ENCODE measurements at places on chromosomes 12 and 14.

DNA sequence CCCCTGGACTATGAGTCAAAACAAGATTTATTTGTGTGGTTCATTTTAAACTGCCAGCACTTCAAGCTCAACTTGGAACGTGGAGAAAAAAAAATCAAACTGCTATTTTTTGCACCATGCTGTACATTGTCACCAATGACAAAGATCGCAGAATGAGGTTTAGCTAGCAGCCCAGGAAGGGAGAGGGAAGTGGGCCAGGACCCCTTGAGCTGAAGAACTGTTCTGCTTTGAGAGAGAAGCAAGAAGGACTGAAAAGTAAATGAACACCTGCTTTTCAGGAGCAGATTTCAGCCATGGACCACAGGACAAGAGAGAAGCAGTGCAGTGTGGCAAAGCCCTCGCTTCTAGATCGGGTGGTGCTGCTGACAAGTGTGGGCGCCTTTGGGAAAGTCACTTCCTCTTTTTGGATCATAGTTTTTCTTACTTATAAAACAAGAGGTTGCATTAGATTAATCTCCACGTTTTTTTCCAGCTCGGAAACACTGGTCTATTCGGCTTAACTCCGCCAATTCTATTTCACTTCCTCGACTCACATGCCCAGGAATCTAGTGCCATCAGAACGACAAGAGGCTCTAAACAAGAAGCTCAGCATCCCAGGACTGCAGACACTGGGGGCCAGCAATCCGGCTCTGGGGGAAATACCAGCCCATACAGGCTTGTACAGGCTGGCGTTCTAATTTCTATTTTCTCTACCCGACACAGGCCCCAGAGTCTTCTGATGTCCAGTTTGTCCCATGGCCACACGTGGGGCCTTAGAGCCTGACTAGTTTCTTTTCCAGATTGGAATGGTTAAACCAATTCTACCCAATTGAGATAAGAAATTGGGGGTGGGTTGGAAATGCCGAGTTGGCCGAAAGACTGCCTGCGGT is 129.9 kb downstream of the CRACR2A start:
- no peak for DNase-seq

DNA sequence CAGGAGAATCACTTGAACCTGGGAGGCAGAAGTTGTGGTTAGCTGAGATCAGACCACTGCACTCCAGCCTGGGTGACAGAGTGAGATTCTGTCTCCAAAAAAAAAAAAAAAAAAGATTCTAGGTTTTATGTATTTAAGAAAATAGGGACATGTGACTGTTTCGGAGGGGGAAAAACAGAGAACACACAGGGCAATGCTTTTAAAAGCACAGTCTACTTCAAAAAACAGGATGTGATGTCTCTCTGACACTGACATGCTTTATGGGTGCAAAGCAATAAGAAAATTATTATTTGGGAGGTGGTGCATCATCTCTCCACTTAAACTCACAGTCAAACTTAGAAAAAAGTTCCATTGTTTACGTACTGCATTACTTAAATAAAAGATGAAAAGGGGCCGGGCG is 28.7 kb downstream of the CLIP1 start:
- no peak for DNase-seq

DNA sequence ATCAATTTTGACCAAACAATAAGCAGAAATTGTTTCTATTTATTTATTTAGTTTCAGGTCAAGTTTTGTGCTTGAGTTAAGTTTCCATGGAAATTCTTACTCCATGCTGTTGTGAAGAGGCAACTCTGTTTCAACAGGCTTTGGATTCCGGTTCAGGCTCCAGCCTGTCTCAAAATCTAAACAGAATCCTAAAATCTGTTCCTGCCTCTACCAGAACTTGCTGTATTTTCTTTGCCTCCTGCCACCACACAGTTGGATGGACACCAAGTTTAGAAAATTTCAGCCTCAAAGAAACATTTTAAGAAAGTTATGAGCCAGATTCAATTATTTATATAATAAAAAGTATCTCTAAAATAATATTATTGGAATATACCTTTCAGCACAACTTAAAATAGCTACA is 330.9 kb downstream of the FOXG1 start:
- no peak for DNase-seq

DNA sequence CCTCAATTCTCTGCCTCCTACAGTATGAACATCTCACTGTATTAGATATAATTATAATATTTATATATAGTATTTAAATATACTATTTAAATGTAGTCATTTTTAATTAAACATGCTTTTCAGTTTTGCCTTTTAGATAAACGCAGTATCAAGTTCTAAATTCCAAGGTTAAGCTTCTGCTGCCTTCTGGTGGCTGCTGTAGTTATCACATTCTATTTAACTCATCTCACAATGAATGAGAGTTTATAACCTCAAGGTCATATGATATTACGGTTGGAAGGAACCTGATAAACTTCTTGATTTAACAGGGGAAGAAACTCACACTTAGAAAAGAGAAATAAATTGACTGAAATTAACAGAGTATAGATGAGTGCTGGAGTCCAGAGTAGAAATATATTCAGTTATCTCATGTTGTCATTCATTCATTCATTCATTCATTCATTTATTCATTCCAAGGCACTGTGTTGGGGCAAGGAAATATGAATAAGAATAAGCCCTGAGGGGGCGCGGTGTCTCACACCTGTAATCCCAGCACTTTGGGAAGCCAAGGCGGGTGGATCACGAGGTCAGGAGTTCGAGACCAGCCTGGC is 31.9 kb downstream of the GUCY2C start:
- no peak for DNase-seq

GRCh38 chr12:24778486-24779304 is 170.2 kb downstream of the BCAT1 start:
- DNase-seq, result no peak

DNA sequence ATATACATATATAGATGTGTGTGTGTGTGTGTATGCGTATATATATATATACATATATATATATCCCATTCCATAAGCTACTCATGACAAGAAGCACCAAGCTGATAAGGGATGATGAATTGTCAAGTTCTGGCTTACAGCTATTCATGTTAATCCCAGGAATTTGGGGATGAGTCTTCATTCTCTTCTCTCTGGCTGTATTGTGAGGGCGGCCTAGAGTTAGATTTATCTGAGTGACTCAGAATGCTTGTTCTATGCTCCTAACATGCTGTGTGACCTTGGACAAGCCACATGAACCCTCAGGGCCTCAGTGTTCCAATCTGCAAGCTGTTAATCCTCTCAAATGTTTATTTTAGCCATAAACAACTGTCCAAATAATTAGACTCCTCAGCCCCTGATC is 749.0 kb downstream of the MED13L start:
- DNase-seq, result no peak

DNA sequence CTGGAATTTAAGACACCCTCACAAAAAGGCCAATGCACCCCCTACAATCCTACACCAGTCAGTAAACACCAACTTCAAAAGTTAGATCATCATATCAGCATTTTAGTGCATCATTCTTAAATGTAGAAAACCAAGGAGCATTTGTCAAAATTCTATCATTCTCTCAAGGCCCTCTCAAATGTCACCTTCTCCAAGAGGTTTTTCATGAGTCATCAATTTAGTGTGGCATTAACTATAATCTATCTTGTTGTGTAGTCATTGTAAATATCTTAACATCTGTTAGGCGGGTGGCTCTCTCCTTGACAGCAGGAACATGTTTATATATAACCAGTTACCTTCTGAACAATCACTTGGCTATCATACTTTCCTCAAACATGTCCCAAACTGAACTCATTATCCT is 62.1 kb upstream of the G2E3 start:
- no peak for DNase-seq

- no peak for DNase-seq
These were observed 854.5 kb downstream of the SLC6A15 start for GRCh38 chr12:84058136-84058535.

GRCh38 chr14:93715279-93715927 is 72.9 kb downstream of the PRIMA1 start:
- DNase-seq, result no peak

DNA sequence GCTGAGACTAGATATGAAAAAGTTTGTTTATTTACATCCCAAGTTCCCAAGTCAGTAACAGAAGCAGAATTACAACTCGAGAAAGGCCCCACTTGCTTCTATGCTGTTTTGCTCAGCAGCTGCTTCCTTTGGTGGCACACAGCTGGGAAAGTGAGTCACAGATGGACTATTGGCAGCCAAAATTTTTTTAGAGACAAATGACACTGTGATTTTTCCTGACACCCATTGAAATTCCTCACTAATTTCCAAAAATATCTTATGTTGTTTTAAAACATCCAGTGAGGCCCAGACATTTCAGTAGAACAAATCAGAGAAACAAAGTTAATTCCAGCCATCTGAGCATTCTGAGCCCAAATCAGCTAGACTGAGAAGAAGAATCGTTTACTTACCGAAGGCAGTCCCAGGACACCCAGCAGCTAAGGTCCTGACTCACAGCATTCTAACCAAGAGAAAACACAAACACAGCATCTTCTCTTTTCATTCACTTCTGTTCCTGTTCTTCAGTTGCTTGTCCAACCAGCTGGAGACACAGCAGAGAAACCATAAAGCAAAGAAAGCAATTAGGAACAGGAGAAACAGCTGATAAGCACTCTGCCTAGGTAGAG is 188.3 kb downstream of the DAD1 start:
- no peak for DNase-seq

- DNase-seq, result no peak
These were observed 12.5 kb upstream of the CIPC start for GRCh38 chr14:77085538-77085937.

GRCh38 chr14:79638672-79639266 is 572.5 kb downstream of the DIO2 start:
- DNase-seq, result no peak

DNA sequence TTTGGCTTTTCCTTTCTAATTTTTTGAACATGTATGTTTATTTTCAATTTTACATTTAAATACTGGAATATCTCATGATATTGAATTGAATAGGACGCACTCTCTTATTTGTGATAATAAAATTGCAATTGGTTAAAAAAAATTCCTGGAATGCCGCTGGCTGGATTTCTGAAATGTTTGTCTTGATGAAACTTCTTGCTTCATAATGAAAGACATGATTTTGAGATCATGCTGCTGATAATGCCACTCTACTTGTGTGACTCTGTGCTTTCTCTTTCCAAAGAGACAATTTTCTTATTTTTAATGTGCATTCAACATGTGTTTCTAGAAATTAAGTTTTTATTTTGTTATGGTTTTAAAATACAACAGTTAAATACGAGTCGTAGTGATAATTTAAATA is 465.7 kb upstream of the FAR2 start:
- DNase-seq, result no peak

- DNase-seq, result no peak
These were observed 311.1 kb upstream of the FKBP4 start for GRCh38 chr12:2483713-2484112.

- no peak for DNase-seq
These were observed 66.4 kb upstream of the STK38L start for GRCh38 chr12:27177706-27178105.

DNA sequence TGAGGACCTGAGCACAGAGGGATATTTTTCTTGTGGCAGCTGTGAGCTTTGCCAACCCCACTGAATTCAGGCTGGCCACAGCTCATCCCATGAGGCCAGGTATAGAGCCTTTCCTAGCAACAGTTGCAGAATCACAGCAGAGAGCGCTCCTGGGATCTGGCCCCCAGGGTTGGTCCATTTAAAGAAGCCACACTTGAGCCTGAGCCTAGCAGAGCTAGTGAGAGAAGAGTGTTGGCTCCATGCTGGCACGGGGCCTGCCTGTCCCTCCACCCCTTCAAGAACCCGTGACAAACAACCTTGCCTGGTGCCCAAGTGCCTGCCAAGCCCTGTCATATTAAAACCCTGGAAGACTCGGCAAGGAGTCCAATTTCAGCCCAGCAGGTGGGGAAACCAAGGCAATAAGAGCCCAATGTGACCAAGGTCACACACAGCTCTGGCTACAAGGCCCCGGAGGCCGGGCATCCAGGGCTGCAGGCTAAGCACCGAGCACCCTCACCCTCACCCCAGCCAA is 91.6 kb downstream of the LRRC74A start:
- no peak for DNase-seq

- no peak for DNase-seq
These were observed 31.0 kb downstream of the GNPTAB start for GRCh38 chr12:101799774-101800173.

DNA sequence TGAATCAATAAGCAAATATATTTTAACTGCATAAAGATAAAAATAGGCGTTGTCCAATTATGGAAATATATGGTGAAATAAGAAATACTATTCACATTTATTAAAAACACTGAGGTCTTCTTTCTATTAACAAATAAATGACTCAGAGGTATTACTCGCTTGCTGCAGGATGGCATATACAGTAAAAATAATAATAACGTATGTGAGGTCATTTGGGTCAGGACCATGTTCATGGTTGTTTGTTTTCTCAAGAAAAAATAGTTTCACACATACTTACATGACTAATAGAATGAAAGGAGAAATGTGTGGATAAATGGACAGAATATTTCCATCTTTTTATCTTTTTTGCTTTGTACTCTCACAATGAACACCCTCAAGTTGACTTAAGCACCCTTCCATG is 46.5 kb upstream of the RTL1 start:
- no peak for DNase-seq

GRCh38 chr14:56333359-56334292 is 215.4 kb downstream of the PELI2 start:
- no peak for DNase-seq

- DNase-seq, result no peak
These were observed 17.0 kb downstream of the BTG1 start for GRCh38 chr12:92128612-92129011.

DNA sequence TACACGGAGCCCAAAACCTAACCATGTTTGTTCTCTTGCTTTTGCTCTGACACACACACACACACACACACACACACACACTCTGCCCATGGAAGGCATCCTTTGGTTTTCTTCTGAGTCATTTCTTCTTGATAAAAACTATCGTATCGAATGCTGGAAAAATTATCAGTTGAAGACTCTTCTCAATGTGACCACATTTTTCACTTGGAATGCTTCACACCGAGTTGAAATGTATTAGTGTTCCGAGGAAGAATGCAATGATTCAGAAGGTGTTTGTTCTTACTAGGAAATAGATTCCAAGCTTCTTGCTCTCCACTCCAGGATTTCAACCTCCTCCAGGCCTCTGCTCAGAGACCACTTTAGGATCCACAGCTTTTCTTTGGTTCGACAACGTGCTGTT is 226.3 kb downstream of the MON2 start:
- no peak for DNase-seq

GRCh38 chr14:72717220-72717619 is 176.7 kb downstream of the DPF3 start:
- no peak for DNase-seq

Data from stimulated activated CD8-positive, alpha-beta memory T cell treated with anti-CD3 and anti-CD28 coated beads, Interleukin-15, amount 100 ng/mL, for 4 hours (primary cell).